Cardiac fibroblast (primary cell): ENCODE measurements at places on chromosomes 16 and 17.

DNA sequence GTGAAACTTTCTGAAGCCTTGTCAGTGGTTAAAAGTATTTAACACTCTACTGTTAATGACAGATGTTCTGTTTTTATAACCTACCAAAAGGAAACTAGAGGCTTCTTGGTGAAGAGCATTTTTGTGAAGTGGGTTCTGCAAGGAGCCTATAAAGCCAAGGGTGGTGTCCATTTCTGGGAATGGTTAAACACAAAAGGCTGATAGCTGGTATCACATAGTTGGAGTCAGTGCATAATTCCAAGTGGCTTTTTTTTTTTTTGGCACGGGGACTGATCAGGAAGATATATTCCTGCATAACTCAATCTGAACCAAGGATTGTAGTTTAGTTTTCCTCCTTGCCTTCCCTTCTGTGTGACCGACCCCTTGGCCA, 27.6 kb upstream of the KPNB1 start:
- DNase-seq = no peak

DNA sequence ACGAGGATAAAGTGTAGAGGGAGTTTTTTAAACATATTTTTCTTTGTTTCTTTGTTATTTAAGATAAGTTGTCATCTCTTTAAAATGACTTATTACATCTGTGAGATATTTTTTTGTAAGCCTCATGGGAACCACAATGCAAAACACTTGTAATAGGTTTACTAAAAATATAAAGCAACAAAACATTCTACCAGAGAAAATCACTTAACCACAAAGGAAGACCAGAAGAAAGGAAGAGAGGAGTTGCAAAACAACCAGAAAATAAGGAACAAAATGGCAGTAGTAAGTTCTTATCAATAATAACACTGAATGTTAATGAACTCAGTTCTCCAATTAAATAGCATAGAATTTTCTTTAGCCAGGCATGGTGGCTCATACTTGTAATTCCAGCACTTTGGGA, 22.9 kb downstream of the DHRS7B start:
- no peak for DNase-seq

GRCh38 chr17:78290721-78291120, 59.3 kb downstream of the TMEM235 start:
- DNase-seq = no peak

- DNase-seq = no peak
Measured at GRCh38 chr16:66809765-66810164, 8.4 kb upstream of the TERB1 start.

GRCh38 chr16:46845952-46846351, 15.0 kb upstream of the C16orf87 start:
- no peak for DNase-seq

- no peak for DNase-seq
Measured at GRCh38 chr17:74786431-74787055, 10.4 kb upstream of the NAT9 start.

DNA sequence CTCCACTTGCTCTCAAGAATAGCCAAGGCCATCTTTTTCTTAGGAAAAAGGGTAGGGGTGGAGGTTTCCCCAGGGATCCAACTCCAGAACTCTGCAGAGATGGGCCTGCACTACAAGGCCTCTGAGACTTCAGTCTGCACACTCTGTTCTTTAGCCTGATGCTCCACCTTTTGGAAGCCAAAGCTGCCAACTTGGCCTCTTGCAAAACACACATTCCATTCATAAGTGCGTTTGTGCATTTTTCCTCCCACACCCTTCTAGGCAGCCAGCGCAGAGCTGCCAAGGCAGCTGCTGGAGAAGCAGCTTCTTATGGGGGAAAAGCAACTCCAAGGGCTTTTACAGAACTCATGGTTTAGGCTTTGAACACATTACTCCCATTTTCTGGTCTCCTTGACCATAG, 45.3 kb downstream of the REXO5 start:
- DNase-seq = peak; percentile 98

DNA sequence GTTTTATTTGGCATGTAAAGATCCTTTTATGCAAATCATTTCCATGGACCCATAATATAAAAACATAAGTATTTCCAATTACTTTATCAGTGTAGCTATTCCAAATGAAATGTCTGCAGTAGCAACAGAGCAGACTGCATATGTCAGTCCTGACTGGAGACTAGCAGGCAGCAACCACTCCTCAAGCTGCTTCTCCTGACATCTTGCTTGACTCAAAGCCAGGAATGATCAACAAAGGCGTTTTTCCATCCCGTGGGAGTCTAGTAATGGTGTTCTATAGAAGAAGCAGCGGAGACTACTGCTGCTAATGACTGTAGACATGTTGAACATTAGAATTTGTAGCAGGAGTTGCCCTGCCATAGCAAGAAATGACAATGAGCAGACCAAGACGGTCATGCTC, 73.2 kb upstream of the AKTIP start:
- DNase-seq = peak; percentile 1

GRCh38 chr17:38922538-38923297, 2.7 kb upstream of the LASP1NB start:
- DNase-seq = peak; percentile 91
